ENCODE measurements at places on chromosomes 7 and 10.

- no peak for DNase-seq
These were observed 31.5 kb downstream of the CREB3L2 start for GRCh38 chr7:137970253-137970975.

DNA sequence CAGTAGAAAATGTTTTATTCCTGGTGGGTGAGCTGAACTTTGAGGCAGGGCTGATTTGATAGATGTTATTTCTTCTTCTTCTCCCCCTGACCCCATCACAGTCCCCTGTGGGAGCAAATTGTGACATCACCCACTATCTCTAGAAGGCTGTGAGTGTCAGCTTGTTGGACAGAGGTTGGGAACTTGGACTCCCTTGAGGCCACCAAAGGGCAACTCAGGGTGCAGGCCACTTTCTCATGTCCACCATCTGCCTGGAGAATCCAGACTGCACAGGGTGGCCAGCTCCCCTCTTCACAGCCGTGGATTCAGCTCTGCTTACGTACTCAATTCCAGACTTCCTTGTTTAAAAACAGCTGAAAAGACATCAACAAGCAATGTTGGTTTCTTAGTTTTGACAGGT is 103.0 kb downstream of the LRRC18 start:
- DNase-seq: no peak

DNA sequence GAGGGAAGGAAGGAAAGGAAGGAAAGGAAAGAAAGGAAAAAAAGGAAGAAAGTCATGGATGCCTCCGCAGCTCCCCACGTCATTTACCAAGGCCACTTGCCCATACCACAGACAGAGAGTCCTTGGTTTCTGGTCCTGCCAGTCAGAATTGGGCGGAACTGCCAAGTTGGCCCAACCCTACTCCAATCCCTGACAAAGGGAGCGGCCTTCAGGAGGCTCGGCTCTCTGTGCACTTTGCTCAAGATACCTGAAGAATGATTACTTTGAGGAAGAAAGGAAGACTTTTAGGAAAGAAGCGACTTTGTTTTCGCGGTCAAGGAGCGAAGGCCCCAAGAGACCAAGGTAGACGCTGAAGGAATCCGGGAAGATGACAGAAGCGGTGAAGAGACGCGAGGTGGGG is 49.1 kb upstream of the FXYD4 start:
- DNase-seq: no peak

- no peak for DNase-seq
These were observed 80.0 kb downstream of the ZNF277 start for GRCh38 chr7:112286250-112287086.
